T-cell (primary cell): ENCODE measurements at places on chromosomes 12 and 14. TPM values are rescaled to one million over a fixed set of nuclear protein-coding genes. Genes with fewer than 3 reads are reported as not detected.

GRCh38 chr12:48686037-48686595 lies 4.1 kb upstream of the KANSL2 start:
- H3K27me3 ChIP-seq = no peaks in the 10 kb centered on the region
- no peak overlapping the region for H3K27ac ChIP-seq
- peaks cover 9% of the 10 kb centered on the region for H3K4me1 ChIP-seq
- no peaks in the 10 kb centered on the region for H3K36me3 ChIP-seq

GRCh38 chr14:31717294-31718085 lies 156.3 kb downstream of the NUBPL start:
- DNase-seq = no peak
- no peak overlapping the region for H3K27ac ChIP-seq
- no peak overlapping the region for H3K4me3 ChIP-seq
- no peaks in the 10 kb centered on the region for H3K27me3 ChIP-seq
- no peaks in the 10 kb centered on the region for H3K36me3 ChIP-seq
- H3K4me1 ChIP-seq = no peaks in the 10 kb centered on the region

GRCh38 chr12:5493018-5493417 lies 61.1 kb downstream of the NTF3 start:
- H3K4me3 ChIP-seq = no peak overlapping the region

- no peak overlapping the region for H3K27ac ChIP-seq
- no peak overlapping the region for H3K4me3 ChIP-seq
- H3K36me3 ChIP-seq = no peaks in the 10 kb centered on the region
- H3K27me3 ChIP-seq = no peaks in the 10 kb centered on the region
- DNase-seq = no peak
Measured at GRCh38 chr14:66563731-66564130, 55.8 kb downstream of the GPHN start.

DNA sequence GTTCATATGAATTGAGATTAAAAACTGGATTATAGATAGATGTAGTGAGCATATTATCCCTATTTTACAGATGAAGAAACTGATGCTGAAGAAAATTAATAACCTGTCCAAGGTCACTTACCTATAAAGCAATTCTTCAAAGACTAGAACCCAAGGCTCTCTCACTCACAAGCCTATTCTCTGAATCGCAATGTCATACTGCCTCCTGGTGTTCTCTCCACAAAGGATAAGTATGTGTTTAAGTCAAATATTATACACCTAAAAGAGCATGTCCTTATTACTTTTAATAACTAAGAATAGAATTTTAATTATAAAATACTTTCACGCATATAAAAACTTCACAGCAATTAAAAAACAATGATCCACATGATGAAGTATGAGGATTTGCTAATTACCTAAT lies 721.3 kb upstream of the USP15 start:
- no peak overlapping the region for H3K27ac ChIP-seq
- DNase-seq = no peak
- H3K4me1 ChIP-seq = no peaks in the 10 kb centered on the region
- H3K27me3 ChIP-seq = no peaks in the 10 kb centered on the region
- H3K4me3 ChIP-seq = no peak overlapping the region

DNA sequence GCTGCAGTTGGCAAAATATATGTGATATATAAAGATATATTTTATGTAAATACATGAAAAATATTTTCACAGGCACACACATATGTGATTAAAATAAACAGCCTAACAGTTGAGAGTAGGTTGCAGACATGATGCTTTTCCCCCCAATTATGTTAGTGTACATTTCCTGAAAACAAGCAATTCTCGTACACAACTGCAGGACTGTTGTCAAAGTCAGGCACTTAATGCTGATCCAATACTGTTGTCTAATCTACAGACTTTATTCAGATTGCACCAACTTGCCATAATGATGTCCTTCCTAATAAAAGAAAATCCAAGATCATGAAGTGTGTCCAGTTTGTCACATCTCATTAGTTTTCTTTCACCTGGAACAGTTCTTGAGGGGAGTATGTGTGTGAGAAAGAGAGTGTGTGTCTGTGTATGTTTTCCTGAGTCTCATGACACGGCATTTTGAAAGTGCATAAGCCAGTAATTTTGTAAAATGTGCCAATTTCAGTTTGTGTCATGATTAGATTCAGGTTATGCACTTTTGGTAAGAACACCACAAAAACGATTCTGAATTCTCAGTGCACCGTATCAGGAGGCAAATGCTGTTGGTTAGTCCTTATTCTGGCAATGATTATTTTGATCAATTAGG lies 16.5 kb upstream of the SEL1L start:
- no peaks in the 10 kb centered on the region for H3K36me3 ChIP-seq
- no peaks in the 10 kb centered on the region for H3K4me1 ChIP-seq
- H3K27ac ChIP-seq = no peak overlapping the region
- H3K27me3 ChIP-seq = no peaks in the 10 kb centered on the region
- no peak for DNase-seq
- H3K4me3 ChIP-seq = no peak overlapping the region

CLEC2D gene
- 246 TPM for total RNA-seq

GLIPR1L1 gene
- total RNA-seq = not detected

MED13L gene
- 133 TPM for total RNA-seq
